Anterior cingulate cortex (tissue), 58 donors: ENCODE measurements at places on chromosomes 4 and X.
A peak's percentile ranks its signal among the peaks of the same experiment; 100 is the strongest.

DNA sequence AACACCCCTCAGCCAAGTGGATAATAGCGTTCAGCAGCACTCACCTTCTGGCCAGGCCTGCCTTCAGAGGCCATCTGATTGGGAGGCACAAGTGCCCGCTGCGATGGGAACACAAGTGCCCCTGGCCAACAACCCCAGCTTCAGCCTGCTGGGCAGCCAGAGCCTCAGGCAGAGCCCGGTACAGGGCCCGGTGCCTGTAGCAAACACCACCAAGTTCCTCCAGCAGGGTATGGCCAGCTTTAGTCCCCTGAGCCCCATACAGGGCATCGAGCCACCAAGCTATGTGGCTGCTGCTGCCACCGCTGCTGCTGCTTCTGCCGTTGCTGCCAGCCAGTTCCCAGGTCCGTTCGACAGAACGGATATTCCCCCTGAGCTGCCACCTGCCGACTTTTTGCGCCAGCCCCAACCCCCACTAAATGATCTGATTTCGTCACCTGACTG, 55.9 kb upstream of the MTM1 start:
- no peak for DNase-seq

DNA sequence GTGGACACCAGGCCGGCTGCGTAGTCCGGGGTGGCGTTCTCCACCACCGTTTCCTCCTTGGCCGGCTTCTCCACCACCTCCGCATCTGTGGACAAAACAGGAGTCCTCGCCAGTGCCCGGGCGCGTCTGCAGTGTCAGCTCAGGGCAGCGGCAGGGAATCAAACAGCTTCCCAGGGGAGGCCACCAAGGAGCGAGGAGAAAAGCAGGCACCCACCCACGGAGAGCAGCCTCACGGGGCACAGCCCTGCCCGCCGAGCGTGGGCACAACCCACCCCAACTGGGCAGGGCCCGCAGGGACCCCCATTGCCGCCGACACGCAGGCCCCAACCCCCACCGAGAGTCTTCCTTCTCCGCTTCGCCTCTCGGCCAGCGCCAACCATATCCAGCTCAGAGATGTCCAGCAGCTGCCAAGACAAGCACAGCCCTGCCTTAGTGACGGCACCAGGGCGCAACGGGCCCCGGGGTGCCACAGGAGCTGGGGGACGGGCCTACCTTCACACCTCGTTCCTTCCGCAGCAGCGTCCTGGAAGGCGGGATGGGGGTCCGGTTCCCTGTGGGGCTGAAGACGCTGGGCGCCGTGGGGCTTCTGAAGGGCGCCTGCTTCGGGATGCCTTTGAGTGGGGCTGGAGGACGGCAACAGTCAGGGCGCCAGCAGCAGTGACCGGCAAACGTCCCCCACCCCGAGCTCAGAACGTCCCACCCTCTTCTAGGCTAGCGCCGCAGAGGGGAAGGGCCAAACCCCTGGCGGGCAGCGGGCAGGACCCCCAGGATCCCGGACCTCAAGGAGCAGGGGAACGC, 22.8 kb downstream of the NELFA start:
- no peak for DNase-seq

DNA sequence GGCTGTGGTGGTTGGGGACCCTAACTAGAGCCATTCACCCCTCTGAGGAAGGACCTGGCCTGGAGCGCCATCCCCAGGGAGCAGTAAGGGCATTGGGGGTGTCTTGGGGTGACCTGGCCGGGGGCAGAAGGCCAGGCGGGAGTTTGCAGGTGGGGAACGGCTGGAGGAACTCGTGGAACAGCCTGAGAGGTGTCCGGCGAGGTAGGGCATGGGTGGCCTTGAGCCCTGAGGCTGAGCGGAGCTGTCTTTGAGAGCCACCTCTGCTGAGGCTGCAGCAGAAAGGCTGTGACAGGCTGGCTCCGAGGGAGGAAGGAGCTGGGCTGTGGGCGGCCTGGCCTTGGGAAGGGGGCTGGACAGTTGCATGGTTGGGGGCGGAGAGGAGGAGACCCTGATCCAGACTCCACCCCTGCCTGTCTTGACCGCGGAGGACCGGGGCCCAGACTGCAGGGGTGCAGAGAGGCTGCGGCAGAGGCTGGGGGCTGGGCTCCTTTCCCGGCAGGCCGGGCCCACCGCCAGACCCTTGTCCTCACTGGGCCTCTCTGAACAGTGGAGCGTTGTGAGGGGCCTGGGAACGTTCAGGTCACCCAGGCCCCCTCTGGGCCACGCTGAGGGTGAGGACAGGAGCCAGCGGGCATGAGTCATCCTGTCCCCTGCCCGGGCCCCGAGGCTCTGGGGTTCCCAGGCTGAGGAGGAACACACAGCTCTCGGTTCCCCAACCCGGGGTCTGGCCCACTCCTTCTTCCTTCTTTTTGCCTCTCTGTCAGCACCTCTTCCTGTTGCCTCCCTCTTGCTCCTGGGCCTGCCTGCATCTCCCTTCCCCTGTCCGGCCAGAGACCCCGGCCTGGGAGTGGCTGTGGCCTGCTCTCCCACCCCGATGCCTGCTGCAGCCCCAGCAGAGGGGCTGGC, 8.1 kb downstream of the SH3BP2 start:
- peak; percentile 83 for DNase-seq

- DNase-seq, result no peak
Observed at GRCh38 chr4:152246659-152247058, 289.2 kb downstream of the FBXW7 start.

DNA sequence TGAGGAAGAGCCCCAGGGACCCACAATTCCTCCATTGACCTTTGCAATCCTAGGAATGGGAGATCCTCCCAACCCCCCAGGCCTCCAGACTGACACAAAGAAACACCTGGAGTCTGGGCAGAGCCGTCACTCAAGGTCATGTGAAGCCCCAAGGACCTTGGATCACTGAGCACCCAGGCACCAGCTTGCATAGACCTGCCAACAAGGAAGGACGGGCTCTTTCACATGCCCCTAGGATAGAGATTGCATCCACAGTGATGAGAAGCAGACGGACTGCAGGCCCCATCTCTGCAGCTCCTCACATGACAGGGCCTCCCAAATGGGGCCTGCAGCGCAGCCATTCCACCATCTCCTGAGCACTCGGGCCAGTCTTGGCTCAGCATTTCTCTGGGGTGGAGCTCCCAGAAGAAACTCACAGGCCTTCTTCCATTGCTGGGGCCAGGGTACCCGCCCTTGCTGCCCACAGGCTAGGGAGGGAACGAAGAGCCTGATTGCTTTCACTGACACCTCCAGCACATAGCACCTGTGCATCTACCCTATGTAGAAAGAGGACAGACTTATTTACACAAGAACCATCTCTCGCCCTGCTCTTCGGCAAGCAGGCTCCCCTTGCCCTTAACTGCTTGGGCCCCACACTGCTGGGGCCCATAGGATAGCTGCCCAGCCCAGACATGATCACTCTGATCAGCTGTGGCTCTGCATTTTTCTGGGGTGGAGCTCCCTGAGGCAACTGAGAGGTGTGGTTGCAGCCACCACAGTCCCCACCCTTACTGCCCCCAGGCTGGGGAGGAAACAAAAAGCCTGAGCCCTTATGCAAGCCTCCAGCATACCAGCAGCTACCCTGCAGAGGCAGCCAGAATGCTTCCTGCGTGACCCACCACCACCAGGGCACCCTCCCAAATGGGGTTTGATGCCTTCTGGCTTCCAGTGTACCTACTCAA, 185.7 kb upstream of the ZCCHC13 start:
- DNase-seq, result no peak

- DNase-seq, result no peak
Observed at GRCh38 chr4:120749445-120750151, 172.9 kb downstream of the PRDM5 start.

DNA sequence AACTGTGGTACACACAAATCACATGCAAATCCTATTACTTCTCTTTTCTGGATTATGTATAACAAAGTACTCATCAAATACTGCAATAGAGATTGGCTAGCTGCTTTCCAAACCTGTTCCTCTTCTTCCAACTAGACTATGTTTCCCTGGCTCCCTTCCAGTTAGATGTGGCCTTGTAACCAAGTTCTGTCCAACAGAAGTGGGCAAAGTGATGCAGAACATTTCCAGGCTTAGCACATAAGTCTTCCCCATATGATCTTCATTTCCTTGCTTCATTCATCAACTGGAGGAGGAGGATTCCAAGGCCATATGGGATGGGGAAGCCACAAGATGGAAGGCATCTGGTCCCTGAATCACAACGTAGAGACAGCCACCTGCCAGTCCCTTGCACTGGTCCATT, 8.0 kb downstream of the SLC9A7 start:
- DNase-seq, result no peak

DNA sequence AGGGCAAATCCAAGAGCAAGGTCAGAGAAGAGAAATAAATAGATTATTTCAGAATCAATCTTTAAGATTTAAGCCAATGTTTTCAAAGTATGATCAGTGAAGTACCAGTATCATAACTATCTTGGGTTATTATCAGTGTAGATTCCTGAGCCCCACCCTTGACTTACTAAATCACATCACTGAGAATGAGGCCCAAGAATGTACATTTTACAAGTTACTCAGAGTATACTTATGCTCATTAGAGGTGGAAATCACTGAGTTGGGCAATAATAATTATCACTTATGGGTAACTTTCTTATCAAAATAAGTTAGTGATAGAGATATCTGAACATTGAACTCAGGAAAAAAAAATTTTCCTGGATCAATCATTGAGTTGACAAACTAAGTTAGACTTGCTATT, 121.6 kb upstream of the NOCT start:
- no peak for DNase-seq

DNA sequence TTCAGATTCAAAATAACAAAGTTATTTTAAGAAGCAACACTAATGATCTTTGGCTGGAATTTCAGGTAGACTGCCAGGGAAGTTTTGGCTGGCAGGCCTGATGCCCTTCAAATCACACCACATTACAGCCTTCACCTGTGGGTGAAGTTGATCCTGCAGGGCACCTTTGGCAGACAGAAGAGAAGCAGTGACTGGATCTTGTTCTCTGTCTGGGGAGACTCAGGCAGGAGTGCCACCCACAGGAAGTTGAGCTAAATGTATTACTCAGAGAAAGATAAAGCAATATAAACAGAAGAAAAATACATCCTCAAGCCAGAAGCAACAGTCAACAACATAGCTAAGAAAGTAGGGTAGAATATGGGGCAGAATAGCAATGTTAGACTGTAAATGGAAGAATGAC, 12.8 kb upstream of the CFAP299 start:
- no peak for DNase-seq

DNA sequence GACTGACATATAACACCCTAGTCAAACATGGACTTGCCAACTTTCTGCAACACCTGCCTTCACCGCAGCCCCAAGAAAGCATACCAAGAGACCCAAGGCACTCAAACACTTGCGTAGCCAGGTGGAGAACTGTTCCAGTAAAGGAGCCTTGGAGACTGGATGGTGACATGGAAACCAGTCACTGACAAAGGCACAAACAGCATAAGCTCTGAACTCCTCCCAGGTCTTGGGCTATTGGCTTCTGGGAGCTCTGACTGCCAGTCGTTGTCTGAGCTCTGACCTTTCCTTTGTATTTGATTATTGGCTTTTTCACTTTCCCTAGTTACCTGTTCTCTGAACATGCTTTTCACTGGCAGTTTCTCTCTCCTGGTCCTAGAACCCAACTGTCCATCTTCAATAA, 38.3 kb downstream of the ARAP2 start:
- DNase-seq, result no peak

GRCh38 chr4:94408549-94409374, 43.0 kb upstream of the PDLIM5 start:
- DNase-seq, result no peak

DNA sequence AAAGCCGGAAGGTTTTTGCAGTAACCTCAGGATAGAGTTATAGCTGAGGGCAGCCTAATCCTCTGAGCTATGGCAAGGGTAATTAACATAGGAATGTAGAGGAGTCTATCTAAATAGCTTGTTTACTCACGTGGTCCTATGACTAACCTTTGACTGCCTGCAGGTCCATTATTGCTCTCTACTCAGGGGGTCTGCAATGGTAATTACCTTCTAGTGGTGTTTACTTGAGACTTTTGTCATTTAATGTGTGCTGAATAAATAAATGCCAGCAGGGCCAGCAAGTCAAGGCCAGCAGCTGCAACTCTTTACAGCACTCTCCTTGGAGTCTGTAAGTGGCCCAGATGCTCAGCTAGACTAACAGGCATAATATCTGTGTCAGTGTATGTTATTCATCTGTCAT, 212.7 kb upstream of the FMR1 start:
- no peak for DNase-seq
